ENCODE measurements at places on chromosomes 5 and 9.

- DNase-seq, result no peak
These were observed 7.3 kb downstream of the VLDLR start for GRCh38 chr9:2628919-2629318.

DNA sequence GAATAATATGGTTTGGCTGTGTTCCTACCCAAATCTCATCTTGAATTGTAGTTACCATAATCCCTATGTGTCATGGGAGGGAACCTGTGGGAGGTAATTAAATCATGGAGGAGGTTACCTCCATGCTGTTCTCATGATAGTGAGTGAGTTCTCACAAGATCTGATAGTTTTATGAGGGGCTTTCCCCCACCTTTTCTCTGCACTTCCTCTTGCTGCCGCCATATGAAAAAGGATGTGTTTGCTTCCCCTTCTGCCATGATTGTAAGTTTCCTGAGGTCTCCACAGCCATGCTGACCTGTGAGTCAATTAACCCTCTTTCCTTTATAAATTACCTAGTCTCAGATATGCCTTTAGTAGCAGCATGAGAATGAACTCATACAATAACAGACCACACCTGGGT, 63.7 kb upstream of the PRR16 start:
- no peak for DNase-seq

GRCh38 chr9:89751079-89751825, 146.4 kb downstream of the GADD45G start:
- DNase-seq, result no peak

DNA sequence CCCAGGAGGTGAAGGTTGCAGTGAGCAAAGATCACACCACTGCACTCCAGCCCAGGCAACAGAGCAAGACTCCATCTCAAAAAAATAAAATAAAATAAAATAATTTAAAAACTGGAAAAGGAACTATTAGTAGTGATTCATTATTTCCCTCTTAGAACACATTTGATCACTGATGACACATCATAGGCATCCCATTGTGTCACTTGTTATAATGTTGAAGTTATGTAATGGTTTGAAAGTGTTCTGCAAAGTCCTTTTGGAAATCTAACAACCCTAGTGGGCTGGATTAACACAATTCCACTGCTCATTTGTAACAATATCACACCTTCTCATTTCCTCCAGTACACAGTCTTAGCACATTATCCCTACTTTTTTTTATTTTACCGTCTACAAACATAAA, 81.8 kb upstream of the LMNB1 start:
- no peak for DNase-seq

DNA sequence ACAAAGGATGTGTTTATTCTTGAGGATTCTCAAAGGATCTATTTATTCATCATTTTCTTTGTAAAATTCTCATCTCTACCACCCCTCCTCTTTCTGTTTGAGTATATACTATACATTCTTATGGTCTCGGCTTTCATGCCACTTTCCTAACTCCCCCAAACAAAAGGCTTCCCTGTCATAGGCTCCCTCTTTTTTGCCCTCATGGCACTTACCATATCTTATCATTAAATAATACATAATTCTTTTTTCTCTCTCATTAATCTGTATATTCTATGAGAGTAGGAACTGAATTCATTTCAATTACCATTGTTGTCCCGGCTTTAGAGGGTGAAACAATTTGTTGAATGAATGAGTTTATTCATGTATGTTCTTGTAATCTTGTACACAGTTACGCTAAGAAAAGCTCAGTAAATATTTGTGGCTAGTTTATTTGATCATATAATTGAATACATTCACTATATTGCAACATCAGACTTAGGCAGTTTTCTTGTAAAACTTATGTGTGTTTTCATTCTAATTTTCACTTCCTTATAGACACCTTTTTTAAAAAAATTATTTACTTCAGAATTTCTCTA, 254.6 kb downstream of the EDIL3 start:
- no peak for DNase-seq

GRCh38 chr9:26604076-26604662, 288.4 kb downstream of the CAAP1 start:
- DNase-seq, result no peak

DNA sequence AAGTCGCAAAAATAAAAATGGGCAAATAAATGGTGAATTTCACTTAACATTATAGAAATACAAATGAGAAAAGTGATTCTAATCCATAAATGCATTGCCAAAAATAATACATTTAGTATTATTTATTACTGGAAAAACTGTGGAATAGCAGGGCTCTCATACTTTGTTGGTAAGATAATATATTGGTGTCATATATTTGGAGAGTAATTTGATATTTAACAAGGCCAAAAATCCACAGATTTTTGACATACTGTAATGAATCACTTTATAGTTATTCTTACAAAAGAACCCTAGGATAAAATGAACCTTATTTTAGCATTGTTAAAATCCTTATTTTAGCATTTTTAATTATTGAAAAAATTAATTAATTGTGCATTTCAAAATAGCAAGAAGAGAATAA, 397.2 kb upstream of the DAB2 start:
- DNase-seq, result no peak

GRCh38 chr5:76427206-76428140, 24.4 kb downstream of the IQGAP2 start:
- no peak for DNase-seq

DNA sequence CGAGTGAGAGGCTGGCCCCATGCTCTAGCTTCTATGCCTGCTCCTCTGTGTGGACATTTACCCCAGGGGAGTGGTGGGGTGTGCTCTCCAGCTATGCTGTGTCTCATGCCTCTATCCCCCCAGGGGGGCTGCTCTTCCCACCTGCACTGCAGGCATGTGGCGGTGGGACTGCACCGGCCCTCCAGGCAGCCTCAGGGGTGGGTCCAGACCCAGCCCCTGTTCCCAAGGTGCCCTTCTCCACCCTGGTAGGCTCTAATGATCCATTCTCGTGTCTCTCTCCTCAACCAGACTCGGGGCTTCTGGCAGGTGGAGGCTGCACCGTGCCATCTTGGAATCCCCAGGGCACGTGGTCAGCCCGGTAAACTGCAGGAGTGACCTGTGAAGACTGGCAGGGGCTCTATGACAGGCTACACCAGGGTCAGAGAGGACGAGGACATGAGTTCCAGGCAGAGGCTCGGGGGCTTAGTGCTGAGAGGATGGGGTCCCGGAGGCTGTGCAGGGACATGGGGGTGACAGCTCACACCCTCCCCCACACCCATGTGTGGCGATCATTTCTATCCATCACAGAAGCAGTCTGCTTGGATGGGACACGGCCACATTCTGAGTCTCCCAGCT, 22.7 kb upstream of the COL5A1 start:
- no peak for DNase-seq

All from activated naive CD4-positive, alpha-beta T cell treated with Interleukin-2 at 50 U/mL for 16 hours (primary cell).